ENCODE measurements at places on chromosomes 5 and 9.

DNA sequence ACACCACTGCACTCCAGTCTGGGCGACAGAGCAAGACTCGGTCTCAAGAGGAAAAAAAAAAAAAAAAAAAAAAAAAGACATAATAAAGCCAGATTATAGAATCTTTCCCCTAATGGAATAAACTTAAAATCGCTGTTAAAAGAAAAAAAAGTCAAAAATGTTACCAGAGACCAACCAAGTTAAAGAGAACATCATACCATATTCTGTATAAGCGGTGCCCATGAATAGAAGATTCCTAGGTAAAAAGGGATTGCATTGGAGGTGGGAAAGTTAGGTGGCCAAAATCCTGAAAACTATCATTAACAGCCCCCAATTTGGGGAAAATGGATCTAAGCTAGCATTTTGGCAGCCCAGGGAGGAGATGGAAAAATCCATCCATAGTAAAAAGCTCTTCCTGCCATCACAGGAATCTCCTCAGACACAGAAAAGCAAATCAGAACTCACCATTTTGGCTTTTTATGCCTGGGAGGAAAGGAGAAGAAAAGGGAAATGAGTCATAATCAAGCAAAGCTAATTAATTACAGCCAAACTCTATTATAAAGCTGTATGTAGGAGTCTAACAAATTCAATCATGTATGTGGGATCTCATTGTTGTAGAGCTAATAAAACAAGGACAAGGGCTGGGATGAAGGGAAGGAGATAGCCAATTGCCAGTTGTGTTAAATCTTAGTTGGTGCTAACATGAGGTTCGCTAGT is 363.8 kb downstream of the ARL15 start:
- DNase-seq = no peak

GRCh38 chr5:30994176-30994575 is 199.3 kb upstream of the CDH6 start:
- no peak for DNase-seq

DNA sequence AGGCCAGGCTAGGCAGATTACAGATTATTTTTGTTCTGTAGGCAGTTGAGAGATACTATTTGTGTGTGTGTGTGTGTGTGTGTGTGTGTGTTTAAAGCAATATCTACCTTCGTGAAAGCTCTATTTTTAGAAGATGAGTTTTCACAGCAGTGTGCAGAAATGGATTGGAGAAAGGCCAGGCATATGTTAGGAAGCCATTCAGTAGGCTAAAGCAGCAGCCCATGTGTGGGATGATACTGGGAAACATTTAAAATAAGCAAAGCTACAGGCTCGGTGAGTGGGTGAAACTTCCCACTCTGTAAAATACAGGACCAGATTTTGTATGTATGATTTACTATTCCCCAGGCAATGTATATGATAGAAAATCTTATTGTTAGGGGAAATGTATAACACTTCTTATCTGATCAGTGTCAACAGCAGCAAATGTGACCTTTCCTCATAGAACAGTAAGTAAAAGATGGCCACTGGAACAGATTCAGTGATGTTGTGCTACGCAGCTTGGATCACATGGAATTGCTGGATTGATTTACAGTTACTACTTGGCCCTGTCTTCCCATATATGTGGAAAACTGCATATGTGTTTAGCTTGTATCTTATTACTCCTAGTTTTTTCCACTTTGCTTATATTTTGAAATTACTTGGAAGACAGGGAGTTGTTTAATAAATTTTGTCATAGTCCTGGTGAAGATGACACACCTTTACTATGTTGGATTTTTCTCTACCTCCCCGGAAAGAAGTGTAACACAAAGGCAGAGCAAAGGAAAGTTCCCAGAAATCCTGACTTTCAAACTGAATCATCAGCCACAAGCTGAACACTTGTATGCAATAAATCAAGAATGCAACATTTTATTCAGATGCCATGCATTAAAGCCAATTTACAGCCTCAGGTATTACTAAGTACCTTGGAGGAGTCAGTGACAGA is 1077.7 kb upstream of the SEMA6A start:
- peak; percentile 57 for DNase-seq

GRCh38 chr5:163033656-163034055 is 403.7 kb upstream of the CCNG1 start:
- no peak for DNase-seq

- no peak for DNase-seq
Measured at GRCh38 chr9:77744841-77745430, 96.8 kb upstream of the GNA14 start.

DNA sequence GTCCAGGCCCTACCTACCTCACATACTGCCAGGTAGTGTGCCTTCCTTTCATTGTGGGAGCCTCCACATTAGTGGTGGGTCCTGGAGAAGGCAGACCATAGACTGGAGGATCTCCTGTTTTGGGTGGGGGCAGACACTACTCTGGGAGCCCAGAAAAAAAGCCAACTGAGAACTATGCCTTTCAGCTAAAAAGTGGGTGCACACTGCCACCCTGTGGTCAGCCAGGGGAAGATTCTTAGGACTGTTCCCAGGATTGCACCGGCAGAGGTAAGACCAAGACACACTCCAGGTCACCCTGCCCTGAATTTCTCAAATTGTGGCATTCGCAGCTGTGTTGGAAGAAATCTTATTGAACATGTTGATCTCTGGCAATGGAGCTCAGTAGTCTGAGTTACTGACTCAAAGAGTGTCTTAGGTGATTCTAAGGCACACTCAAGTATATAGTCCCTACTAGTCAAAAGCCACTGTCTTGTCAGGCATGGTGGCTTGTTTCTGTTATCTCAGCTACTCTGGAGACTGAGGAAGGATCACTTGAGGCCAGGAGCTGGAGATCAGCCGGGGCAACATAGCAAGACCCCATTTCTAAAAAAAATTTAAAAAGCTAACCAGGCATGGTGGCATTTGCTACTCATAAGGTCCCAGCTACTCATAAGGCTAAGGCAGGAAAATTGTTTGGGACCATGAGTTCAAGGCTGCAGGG is 3.6 kb downstream of the SIGMAR1 start:
- DNase-seq = peak; percentile 54

Measured in renal pelvis (tissue), 12 donors.